ENCODE measurements at places on chromosomes 2 and 18.

- DNase-seq = peak; percentile 12
Observed at GRCh38 chr2:23497063-23497462, 112.1 kb downstream of the KLHL29 start.

- no peak for DNase-seq
Observed at GRCh38 chr2:196520605-196521004, 118.9 kb upstream of the CCDC150 start.

GRCh38 chr2:84959095-84959565, 11.8 kb upstream of the KCMF1 start:
- peak; percentile 30 for DNase-seq

DNA sequence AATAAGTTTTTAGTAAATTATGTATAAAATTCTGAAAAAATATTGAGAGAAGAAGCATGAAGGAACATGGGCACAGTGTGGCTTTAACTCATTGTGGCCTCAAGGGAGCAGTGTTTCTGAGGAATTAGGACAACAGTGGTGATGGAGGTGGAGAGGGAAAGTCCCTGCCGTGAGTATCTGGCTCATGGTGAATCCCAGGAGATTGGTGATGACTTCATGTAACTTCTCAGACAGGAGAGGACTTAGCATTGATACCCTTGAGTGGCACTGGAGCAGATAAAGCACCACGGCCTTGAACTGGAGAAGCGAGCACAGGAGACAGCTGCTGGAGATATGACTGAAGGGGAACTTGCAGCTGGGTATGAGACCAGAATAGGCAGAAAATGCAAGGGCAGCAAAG, 35.0 kb upstream of the LRP1B start:
- no peak for DNase-seq

DNA sequence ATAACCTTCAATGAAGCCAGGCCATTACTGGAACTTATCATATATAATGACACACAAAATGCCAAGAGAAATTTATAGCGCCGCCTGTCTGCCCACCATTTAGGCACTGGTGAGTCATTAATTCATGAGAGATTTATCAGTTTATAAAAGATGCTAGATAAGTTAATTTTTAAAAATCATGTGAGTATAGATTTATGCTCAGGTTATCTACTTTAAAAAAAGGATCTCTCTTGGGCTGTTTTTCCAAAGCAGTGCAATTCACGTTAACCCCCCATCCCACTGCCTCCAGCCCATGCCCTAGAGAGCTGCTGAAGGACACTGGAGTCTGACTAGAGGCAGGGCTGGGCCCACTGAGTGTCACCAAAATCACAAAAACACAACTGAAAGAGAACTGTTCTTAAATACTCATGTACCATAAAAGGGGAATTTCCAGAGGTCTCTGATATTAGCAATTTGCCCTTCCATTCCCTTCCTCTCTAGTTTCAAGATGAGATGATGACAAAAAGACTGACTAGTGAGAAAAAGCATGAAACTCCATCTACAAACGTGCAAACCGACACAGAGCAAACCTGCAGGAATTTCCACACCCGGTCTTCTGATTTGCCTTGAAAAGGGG, 160.8 kb downstream of the BCL2 start:
- no peak for DNase-seq

- DNase-seq = peak; percentile 62
Observed at GRCh38 chr2:55112229-55113031, 62.2 kb upstream of the RTN4 start.

DNA sequence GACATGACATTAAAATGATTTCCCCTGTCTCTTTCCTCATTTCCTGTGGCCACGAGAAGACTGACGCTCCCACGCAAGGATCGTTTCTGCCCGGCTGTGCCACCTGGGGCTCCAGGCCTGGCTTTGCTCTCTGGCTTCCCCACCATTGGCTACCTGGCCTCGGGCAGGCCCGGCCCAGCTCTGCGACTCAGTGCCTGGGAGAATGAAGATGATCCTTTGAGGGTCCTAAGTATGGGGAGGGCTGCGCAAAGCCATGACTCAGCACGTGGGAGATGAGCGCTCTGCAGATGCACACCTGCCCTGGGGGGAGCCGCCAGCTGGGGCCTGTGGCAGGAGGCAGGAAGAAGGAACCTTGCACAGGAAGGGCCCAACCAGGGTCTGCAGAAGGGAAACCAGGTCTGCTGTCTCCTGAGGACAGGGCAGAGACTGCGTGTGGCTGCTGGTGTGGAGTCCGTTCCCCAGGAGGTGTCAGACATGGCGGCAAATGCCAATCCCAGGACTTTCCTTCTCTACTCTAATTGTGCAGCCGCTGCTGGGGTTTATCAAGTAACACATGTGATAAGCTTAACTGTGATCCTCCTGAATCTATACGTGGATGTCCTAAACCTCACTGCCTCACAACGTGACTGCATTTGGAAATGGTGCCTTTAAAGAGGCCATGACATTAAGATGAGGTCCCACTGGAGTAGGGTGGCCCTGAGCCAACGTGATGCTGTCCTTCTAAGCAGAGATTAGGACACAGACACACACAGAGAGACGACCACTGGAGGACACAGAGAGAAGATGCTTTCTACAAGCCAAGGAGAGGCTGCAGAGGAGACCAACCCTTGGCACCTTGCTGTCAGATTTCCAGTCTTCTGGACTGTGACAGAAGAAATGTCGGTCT, 32.9 kb downstream of the MBP start:
- DNase-seq = no peak

- no peak for DNase-seq
Observed at GRCh38 chr18:69021211-69021805, 223.4 kb downstream of the CCDC102B start.

DNA sequence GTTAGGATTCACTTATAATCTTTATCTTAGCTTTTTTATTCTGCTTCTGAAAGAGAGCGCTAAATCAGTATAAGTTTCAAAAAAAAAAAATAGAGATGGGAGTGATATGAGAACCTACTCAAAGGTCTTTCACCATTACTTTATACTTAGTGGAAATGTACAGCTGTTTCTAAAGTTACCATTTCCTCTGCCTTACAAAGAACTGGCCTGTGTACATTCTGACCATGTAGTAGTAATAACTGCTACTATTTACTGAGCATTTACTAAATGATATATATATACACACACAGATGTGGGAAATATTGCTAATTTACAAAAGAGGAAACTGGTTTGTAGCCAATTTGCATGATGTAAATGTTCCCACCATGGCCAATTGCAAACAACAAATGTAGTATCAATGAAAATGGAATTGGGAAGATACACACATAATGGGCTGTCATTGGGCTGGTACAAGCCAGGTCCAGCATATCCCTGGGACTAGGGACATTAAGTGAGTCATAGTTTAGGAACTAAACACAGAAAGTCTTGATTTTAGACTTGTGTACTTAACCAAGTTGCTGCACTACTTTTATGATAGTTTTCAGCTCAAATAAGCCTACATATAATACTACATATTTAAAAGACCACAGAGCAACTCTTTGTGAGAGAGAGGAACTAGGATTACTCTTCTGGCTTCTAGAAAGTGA, 67.1 kb downstream of the DYNC1I2 start:
- no peak for DNase-seq

GRCh38 chr2:30776831-30777635, 30.2 kb downstream of the CAPN13 start:
- no peak for DNase-seq

DNA sequence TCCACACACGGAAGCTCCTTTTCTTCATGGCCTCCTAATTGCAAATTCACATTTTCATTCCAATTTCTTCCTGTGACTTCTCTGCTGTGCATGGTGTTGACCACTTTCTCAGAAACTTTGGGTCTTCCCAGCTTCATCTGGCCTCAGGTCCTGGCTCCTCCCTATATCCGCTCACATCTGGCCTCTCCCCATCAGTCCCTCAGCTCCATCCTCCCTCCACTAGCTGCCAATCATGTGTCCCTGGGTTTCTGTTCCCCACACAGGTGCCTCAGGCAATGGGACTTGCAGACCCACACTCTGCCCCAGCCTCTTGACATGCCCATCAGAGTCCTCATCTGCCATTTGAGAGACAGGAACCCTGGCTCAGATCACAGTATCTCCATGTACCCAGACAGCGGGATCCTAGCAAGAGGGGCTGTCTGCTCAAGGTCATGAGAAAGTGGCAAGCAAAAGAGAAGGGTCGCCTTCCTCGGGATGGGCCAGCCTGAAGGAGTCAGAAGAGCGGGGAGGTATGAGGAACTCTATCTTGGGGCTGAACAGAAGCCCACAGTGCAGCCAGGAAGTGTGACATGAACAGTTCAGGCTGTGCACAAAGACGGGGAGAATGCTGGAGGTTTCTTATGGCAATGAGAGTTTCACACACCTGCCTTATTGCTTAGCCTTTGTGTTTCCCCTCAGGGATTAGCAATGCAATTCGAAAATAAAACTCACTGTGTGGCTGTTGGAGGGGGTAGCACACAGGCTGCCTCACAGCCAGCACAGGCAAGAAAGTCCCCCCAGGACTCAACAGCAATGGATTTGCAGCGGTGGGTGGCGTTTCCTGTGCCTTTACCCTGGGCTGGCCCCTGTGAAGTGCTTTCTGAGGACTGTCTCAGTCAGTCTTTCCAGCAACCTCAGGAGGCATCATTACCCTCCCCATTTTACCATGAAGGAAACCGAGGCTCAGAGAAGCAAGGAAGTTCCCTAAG, 69.5 kb downstream of the COPS8 start:
- DNase-seq = no peak

- DNase-seq = no peak
Observed at GRCh38 chr2:227826019-227826521, 12.4 kb downstream of the CCL20 start.

Data from pancreas (tissue), 10 donors.